GM06990 (cell line): ENCODE measurements at places on chromosomes 3 and 15.

GRCh38 chr15:94421706-94422105 is 190.3 kb downstream of the MCTP2 start:
- no peak for DNase-seq

- DNase-seq = no peak
Observed at GRCh38 chr3:27573138-27573537, 89.0 kb upstream of the SLC4A7 start.

- peak; percentile 25 for DNase-seq
Observed at GRCh38 chr15:58957101-58957973, 23.9 kb upstream of the SLTM start.

DNA sequence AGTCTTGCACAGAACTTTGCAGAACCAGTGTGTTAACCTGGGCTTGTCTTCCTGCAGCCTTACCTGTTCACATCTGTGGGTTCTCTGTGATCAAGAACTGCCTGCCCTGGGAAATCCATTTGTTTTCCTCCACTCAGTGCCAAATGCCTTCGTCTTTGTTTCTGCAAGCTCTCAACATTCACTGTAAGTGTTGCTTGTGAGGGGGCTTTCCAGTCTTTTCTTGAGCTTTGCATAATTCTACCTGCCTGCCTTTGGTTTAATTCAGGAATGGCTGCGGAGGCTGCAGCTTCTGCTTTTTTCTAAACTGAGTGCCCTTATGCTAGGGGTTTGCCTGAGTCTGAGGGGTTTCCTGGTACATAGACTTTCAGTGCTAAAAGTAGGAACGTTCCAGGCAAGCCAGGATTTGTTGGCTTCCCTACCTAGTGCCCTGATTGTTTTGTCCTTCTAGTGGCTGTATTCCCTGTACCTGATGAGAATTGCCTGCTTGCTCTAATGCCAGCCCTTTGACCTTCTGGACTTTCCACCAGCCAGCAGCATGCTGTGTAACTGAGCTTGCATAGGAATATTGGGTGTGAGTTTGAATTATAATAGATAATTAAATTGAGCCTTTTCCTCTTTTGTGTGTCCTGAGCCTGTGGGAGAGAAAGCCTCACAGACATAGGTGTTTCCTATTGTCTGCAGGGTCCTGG is 96.6 kb upstream of the CLSTN2 start:
- DNase-seq = no peak

DNA sequence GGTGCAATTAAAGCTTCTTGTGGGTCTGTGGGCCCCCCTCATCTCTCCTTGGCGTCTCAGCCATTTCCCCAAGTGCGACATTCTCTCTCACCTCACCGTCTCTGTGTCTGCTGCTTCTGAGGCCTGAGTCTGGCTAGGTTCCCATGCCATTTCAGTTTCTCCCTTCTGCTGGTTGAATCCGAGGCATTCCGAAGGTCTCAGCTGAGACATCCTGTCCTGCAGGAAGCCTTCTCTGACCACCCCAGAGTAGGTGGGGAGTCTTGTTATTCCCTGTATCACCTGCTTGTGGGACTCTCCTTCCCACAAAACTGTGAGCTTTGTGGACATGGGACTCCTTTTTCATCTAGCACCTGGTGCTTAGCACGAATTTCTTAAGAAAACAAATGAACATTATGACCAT is 78.3 kb downstream of the ASB7 start:
- DNase-seq = no peak
